Ovary (tissue), 10 donors: ENCODE measurements at places on chromosomes 3 and 15. TPM values are rescaled to one million over a fixed set of nuclear protein-coding genes. Genes with fewer than 3 reads are reported as not detected.

- no peak for DNase-seq
Measured at GRCh38 chr3:123084738-123085237, 18.0 kb downstream of the PDIA5 start.

GRCh38 chr15:48370460-48370859, 39.2 kb downstream of the DUT start:
- DNase-seq = no peak

- DNase-seq = no peak
Measured at GRCh38 chr3:21505711-21506460, 245.1 kb downstream of the ZNF385D start.

- DNase-seq = no peak
Measured at GRCh38 chr3:159158801-159159200, 356.9 kb downstream of the MFSD1 start.

GRCh38 chr3:120177151-120177550, 82.9 kb upstream of the GSK3B start:
- no peak for DNase-seq

DNA sequence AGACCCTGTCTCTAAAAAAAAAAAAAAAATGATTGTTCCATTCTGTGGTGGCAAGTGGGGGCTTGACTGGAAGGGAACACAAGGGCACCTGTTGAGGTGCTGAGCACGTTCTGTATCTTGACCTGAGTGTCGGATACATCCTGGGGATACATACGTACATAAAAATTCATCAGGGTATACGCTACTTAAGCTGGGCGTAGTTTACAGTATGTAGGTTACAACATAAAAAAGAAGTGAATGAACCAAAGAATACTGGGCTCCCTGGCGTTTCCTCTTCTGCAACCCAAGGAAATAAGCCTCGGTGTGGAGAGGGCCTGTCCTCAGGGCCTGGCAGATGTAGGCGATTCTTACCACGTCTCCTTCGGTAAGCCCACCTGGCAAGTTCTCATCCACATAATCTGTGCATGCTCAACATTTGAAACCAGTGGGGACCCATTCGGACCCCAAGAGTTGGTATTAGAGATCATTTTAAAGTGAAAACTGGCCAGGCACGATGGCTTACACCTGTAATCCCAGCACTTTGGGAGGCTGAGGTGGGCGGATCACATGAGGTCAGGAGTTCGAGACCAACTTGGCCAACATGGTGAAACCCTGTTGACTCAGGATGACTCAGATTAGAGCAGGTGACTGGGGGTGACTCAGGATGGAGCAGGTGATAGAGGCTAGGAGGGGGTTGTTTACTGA, 5.1 kb upstream of the MUC20 start:
- DNase-seq = no peak

GRCh38 chr15:56241374-56242105, 2.1 kb downstream of the RFX7 start:
- no peak for DNase-seq

DNA sequence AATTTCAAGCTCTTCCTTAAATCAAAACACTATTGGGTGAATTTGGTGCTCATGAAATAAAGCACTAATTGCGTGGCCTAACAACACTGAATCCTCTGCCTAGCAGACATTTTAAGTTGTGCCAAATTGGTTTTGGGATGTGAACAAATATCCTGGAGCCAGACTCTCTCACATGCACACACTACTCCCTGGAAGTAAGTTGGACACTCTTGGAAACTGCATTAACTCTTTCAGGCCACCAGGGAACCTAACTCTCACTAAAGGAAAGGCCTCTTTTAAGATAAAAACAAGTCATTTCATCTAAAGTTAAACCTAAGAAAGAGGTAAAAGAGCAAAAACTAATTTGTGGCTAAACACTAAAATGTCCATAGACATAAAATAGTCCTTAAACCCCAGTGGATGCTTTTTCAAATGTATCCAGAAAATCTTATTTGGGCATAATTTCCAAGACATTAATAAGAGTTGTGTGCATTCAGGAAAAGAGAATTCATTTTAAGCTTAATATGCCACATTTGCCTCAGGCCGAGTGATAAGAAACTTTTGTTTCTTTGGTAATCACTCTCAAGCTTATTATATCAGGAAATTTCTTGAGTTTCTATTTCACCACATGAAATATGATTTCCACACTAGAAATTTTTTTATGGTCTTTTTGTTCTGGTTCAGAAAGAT, 61.8 kb downstream of the ZBTB20 start:
- no peak for DNase-seq

DNA sequence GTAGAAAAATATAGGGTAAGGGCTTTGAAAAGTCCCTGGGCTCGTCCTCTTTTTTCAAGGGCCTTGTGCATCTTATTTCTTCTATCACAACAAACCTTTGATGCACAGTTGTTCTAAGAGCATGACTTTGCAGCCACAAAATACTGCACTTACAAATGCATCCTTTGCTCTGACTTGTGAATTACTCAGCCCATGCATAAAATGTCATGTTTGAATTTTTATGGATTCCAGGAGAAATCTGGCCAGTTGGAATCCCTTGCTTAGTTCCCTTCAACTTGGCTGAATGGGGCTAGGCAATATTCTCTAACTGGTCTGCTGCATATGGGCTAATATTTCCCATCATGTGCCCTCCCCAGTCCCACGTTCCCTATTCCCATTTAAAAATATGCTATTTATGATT, 523.9 kb upstream of the RGMA start:
- no peak for DNase-seq

- peak; percentile 65 for DNase-seq
Measured at GRCh38 chr3:149971403-149972075, 844 bp upstream of the PFN2 start.

DNA sequence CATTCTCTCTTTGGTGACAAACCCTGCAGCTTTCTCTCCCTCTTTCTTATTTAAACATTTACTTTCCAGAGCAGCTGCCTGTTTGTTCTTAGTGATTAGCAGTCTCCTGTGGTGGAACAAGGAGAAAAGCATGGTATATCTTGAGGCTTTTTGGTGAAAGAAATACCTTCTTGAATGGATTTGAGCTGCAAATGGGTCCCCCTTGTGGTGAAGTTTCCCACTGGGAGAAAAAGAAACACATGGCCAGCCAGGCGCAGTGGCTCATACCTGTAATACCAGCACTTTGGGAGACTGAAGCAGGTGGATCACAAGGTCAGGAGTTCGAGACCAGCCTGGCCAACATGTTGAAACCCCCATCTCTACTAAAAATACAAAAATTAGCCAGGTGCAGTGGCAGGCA, 48.3 kb upstream of the ACP3 start:
- no peak for DNase-seq

DNA sequence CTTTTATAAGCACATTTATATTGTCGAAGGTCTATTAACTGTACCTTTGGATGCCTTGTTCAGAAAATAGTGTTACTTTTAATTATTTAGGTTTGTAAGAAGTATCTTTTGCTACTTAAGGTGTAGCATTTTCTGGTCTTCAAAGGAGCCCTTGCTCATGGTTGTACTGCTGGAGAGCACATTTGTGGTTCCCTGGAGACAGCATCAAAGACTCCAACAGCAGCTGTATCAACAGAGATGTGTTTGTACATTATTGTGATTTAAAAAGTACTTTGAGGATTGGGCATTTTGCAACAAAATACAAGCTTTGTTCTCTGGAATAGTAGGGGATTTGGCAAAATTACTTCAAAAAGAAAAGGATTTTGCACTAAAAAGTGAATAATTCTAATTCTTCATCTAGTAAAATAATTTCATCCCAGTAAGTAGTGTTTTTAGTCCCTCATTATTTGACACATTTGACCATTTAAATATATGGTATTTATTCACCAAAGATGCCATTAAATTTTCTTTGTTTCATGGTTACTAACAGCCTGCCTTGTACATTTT, 16.5 kb downstream of the TBC1D23 start:
- DNase-seq = no peak

- DNase-seq = no peak
Measured at GRCh38 chr15:97036301-97036700, 705.8 kb downstream of the NR2F2 start.

GRCh38 chr3:156189927-156190326, 69.5 kb downstream of the KCNAB1 start:
- no peak for DNase-seq

- DNase-seq = no peak
Measured at GRCh38 chr3:13364602-13365271, 55.4 kb downstream of the NUP210 start.

GRCh38 chr15:88630141-88630721, 8.6 kb upstream of the ISG20 start:
- DNase-seq = no peak

GRCh38 chr3:191358929-191359328, 28.6 kb upstream of the UTS2B start:
- no peak for DNase-seq

- no peak for DNase-seq
Measured at GRCh38 chr3:23837286-23837685, 31.5 kb downstream of the UBE2E1 start.

GRCh38 chr3:37537914-37538691, 323.6 kb upstream of the CTDSPL start:
- peak; percentile 58 for DNase-seq

GRCh38 chr15:94198633-94199032, 32.7 kb upstream of the MCTP2 start:
- DNase-seq = no peak

DNA sequence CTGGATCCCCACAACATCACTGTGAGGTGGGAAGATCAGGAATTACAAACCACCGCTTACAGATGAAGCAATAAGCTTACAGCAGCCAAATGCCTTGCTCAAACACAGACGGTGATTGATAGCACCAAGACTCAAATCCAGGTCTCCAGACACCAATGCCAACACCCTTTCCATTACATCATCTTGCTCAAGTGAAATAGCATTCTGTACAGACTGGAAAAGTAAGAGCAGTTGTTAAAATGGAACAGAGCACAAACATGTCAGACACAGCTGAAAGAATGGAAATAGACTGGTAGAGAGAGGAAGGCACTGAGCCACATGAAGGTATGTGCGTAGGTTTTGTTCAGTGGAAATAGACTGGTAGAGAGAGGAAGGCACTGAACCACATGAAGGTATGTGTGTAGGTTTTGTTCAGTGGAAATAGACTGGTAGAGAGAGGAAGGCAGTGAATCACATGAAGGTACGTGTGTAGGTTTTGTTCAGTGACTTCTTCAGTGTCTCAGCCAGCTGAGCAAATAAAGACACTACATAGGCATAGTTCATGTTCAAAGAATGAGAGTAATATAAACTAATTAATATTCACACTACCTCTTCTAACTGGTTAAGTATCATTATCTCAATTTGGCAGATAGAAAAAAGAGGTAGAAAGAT, 15.6 kb downstream of the CLDN1 start:
- peak; percentile 23 for DNase-seq

DNA sequence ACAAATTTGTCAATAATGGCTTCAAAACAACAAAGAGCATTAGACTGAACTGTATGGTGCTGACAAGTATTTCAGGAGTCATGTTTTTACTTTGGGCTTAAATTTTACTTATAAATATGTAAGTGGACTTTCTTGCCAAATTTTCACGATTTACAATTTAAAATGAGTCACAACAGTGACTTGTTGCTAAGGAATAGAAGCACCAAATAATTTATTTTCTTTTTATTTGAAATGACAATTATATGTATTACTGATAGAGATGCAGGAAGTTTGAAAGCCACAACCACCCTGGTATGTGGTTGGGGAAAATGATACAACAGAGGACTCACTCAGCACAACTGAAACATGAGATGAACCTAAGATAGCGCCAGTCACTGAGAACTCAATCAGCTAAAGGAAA, 90.3 kb downstream of the FMN1 start:
- no peak for DNase-seq

GRCh38 chr3:42172047-42172654, 81.0 kb downstream of the TRAK1 start:
- DNase-seq = no peak

DNA sequence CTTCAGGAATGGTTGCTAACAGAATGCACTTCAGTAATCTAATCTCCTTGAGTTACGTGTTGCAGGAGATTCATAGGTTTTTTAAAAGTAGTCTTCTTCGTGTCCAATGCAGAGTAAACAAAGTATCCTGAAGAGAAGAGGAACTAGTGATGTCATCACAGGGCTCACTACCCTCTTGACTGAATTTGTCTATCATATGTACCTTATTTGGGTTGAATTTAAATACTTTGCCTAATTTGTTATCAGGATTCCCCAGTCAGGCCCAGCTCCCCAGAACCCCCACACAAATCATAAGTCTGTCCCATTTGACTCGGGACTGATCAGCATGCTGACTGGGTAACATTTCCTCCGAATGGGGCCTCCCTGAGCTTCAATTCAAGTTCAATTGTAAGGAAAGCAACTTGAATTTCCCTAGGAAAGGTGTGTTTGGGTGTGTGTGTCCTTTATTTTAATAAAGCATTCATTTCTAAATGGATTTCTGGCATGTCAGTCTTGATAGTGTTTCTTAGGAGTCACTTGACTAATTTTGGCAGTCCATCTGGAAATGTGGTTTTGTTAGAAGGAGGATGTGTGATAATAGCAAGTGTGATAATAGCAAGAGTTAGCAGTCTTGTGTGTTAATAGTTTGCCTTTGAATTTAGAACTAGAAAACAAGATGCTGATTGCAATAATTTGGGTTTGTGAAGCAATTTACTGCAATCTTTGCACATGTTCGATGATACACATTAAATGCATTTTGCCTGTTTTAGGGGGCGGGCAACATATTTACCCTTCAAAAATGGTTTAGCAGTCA, 21.9 kb downstream of the OXNAD1 start:
- DNase-seq = no peak

- no peak for DNase-seq
Measured at GRCh38 chr15:65790694-65791334, 1.3 kb downstream of the DENND4A start.

GRCh38 chr15:80945605-80946004, 44.0 kb downstream of the MESD start:
- no peak for DNase-seq

DNA sequence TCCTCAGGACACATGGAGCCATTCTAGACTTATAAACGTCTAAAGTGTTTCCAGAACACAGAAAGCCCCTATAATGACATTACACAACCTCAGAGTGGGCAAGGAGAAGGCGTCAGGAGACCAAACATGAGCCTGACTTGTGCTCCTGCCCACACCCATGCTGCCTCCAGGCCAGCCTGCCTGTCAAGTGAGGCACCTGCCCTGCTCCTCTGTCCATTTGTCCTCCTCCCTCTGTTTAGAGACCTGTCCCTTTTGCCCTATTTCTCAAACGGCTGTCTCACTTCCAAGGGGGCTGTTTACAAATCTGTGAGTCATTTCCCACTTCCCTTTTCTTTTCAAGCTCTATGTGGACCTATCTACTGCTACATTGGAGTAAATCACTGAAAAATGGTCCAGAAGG, 21.0 kb downstream of the ZDHHC3 start:
- DNase-seq = no peak

The FOXB1 gene
- total RNA-seq = not detected

The LMOD3 gene
- total RNA-seq = 0.10 TPM

The DNAH12 gene
- total RNA-seq = 1.0 TPM

The SNTN gene
- 3.1 TPM for total RNA-seq

The GRM7 gene
- not detected for total RNA-seq

The ZKSCAN7 gene
- 5.5 TPM for total RNA-seq

The THAP10 gene
- total RNA-seq = 3.6 TPM

The NRROS gene
- total RNA-seq = 6.3 TPM

The NOP10 gene
- 51.4 TPM for total RNA-seq

The GNB5 gene
- total RNA-seq = 64.7 TPM

The SLC12A1 gene
- not detected for total RNA-seq

The U2SURP gene
- 98.0 TPM for total RNA-seq

The MYO5A gene
- total RNA-seq = 16.8 TPM

The STRIT1 gene
- total RNA-seq = not detected

The TGM5 gene
- not detected for total RNA-seq

The ZDHHC23 gene
- total RNA-seq = 3.4 TPM

The SST gene
- total RNA-seq = 7.5 TPM
